ENCODE measurements at places on chromosomes 7 and 10.

GRCh38 chr7:27600247-27600646, 62.4 kb downstream of the HIBADH start:
- no peak for DNase-seq

- no peak for DNase-seq
These were observed 59.0 kb downstream of the VSTM4 start for GRCh38 chr10:49056356-49056755.

DNA sequence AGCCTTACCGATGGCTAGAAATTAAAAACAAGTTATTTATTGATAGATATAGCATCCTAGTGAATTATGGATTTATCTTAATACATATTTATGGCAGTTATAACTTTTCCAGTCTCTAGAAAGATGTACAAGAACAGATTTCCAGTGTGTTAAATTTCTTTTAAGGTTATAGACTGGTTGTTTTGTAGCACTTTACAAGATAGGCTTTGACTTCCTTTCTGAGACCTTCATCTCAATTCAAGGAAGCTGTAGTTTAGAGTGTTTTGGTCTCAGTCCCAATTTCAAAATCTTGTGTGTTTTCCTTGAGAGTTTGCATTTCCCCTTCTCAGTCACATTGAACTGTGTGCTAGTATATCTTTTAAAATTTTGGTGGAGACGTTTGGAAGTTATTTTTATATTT, 30.1 kb downstream of the PLEKHA1 start:
- DNase-seq: no peak

GRCh38 chr10:78551184-78552005, 517.4 kb upstream of the ZMIZ1 start:
- no peak for DNase-seq

DNA sequence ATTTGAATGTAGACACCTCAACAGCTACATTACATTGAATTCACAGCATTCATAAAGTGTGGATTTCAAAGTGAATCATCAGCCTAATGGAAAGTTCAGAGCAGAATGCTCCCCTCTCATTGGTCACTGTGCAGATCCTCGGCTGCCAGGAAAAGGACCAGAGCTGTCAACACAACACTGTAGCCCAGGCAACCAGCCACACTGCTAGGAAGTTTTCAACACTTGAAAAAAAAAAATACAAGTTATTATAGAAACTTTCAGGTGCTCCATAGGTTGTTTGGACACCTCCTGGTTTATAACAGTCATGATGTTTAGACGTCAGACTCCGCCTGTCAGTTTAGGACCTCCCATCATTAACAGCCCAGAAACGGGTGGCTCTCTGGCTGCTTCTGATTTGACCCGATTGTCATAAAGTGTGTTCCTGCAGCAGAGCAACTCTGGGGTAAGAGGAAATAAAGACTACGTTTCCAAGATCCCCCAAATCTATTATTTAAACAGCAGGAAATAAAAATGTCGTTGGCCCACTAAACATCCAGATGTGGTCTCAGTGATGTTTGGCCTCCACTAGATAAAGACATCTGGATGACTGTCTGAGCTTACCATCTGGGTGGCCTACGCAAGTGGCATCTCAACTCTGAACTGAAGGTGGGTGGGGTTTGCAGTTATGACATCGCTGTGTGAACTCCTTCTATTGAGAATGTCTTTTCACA, 117.4 kb downstream of the CABCOCO1 start:
- DNase-seq: no peak

- DNase-seq: peak; percentile 81
These were observed 173.0 kb upstream of the LANCL2 start for GRCh38 chr7:55191926-55192692.

DNA sequence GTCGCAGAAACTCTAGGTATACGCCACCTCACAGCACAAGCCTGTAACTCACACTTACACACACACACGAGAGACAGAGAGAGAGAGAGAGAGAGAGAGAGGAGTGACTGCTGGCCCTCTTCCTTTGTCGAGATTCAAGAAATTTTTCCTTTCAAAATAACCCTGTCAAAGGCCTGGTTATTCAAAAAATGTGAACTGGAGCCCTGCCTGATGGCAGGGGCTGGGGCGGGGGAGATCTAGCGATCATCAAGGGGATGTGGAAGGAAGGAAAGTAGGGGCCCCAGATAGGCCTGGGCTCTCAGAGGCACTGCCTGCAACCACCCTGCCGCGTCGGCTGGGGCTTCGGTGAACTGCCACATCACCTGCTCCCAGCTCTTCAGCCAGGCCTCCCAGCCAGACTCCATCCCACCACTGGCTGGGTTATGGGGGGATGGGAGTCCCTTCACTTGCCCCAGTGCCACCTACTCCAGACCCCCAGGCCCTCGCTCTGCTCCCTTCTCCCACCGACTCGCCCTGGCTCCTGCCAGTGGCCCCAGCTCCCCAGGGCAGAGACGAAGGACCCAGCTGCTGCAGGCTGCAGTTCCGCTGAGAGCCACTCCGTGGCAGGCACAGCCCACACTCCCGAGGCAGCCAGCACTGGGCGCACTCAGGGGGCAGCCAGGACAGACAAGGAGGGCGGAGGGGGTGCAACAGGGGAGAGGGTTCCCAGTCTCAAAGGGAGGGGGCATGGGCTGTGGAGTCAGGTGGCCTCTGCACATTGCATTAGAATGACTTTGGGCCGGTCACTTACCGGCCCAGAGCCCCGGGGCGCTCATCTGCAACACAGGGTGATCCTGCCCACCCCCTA, 15.3 kb downstream of the KCNH2 start:
- peak; percentile 94 for DNase-seq

GRCh38 chr7:3082831-3083230, 39.2 kb upstream of the CARD11 start:
- no peak for DNase-seq

DNA sequence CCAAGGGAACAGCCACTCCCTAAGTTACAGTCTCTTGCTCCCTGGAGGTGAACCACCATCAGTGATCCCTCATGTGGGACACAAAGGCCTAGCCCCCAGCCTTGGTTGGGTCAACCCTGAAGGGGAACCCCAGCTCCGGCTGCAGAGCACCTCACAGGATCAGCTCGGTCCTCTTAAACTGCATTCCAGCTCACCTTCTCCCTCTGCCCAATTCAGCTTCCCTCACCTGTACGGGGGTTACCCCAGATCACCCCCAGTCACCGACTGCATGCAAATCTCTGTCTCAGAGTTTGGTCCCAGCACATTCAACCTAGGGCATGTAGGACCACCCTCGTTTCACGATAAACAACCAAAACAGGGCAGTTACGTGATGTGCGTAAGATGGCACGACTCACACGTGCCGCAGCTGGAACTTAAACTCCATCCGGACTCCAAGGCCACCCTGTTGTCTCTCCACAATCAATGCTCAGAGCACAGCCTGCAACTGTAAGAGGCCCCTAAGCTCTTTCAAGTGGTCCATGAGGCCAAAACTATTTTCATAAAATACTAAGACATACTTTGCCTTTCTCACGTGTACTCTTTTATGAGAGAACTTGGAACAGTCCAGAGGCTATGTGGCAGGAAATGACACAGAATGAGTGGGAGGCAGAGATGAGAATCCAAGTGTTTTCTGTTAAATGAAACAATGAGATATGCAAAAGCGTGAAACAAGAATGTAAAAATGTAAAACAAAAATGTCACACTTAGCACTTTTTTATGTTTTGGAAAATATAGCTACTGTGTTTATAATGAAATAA, 285.2 kb downstream of the PTPRN2 start:
- DNase-seq: no peak

DNA sequence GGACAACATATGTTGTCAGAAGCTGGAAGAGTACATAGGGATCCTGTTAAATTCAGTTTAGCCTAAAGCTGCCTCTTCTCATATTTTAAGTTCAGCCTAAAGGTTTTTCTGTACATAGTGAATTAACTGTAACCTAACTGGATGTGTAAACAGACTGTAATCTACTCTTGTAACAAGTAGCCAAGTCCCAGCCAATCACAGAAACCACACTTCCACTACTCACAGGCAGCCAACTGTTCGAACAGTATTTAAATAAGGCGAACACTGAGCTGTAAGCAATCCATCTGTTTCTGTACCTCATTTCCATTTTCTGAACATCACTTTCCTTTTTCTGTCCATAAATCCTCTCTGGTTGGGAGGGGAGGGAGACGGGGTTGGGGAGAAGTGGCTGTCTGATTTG, 15.0 kb upstream of the STN1 start:
- DNase-seq: no peak

GRCh38 chr10:16020836-16021235, 160.5 kb upstream of the MINDY3 start:
- DNase-seq: no peak

GRCh38 chr10:43806831-43807640, 158.4 kb upstream of the ZNF32 start:
- DNase-seq: no peak

DNA sequence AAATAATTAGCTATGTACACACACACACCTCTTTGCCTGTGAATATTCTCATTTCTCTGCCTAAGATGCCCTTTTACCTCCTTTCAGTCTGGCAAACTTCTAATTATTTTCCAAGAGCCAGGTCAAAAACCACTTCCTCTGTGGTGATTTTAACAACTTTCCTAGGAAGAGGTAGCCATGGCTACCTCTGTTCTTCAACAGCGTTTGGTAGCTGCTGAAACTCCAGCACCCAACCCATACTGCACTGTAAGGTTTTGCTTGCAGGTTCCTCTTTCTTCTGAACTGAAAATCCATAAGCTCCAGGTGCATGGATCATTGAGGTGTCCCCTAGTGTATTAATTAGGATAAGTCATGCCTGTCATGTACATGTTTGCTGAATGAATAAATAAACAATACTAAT, 25.6 kb downstream of the NRCAM start:
- no peak for DNase-seq

DNA sequence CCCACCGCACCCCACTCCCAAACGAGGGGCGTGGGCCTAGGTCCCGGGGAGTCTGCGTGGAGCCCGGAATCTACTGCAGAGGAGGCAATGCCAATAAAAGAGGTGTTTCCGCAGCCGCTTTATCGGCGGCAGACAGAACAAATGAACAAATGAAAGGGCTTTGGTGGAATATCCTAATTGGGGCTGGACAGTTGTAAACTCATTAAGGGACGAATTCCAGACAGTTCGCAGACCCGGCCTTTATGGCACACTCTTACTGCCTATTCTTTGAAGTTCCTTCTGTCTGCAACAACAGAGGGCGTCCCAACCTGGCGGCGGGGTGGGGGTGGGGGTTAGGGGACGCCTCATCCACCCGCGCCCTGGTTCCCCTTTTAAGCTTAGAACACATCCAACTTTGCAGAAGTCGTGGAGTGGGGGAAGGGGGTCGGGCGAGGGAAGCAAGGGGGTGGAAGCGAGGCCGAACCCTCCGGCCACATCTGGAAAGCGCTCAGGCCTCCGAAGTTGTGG, 4.1 kb downstream of the HOXA9 start:
- no peak for DNase-seq

GRCh38 chr7:22561321-22561811, 61.4 kb upstream of the STEAP1B start:
- no peak for DNase-seq

GRCh38 chr7:48638041-48638440, 286.3 kb upstream of the CDC14C start:
- DNase-seq: no peak

GRCh38 chr10:79244068-79244442, 103.2 kb upstream of the PPIF start:
- no peak for DNase-seq

GRCh38 chr10:50946991-50947781, 61.8 kb upstream of the A1CF start:
- no peak for DNase-seq

DNA sequence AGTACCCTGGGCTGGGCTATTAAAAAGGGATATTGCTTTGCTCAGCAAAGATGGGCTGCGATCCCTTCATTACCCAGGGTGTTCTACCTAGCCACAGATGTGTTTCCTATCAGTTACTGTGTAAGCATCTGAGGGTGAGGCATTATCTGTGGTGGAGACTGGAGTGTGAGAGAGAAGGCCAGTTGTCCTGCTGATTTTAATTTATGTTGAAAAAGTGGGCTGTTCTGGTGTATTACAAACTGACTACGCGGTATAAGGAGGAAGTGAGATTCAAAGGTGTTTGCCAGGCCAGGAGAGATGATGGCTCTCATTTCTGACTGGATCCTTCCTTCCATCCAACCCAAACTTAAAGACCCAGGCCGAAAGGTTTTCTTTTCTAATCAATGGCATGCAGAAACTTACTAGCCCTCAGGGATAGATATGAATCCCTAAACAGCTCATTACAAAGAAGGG, 7.6 kb downstream of the TCF7L2 start:
- no peak for DNase-seq
